Cardiac septum (tissue), 1 donor: ENCODE measurements at places on chromosomes 1 and 21. TPM values are rescaled to one million over a fixed set of nuclear protein-coding genes. Genes with fewer than 3 reads are reported as not detected.

DNA sequence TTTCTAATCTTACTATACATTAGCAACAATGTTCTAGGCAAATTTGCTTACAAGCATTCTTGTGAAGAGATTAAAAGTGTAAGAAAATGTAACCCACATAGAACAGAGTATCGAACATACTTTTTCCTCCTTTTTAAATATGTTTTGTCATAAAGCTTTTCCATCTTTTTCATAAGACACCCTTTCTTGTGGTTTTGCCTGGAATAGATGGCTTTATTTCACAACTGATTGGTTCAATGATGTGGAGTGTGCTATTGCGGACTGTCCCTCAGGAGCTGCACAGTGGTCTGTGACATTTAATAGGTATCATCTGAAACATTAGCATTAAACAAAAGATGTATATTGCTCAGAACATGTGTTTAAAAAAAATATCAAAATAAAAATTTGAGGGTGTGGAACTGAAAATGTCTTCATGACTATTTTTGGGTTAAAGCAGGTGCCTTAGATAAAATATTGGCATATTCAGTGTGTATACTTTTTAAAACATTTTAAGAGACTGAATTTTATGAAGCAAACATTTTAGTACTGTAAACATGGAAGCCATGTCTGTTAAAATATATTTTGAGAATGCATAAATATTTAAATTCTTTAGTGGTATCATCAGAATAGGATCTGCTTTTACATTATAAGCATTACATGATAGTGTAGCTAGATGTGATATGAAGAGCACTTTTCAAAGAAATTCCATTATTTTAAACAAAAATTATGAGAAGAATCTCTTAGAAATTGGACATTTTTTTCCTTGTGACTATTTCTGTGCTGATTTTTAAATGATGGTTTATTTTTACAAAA lies 48.3 kb upstream of the C1orf146 start:
- no peak for DNase-seq

- DNase-seq, result no peak
These were observed 356 bp downstream of the INTS11 start for GRCh38 chr1:1324084-1324523.

DNA sequence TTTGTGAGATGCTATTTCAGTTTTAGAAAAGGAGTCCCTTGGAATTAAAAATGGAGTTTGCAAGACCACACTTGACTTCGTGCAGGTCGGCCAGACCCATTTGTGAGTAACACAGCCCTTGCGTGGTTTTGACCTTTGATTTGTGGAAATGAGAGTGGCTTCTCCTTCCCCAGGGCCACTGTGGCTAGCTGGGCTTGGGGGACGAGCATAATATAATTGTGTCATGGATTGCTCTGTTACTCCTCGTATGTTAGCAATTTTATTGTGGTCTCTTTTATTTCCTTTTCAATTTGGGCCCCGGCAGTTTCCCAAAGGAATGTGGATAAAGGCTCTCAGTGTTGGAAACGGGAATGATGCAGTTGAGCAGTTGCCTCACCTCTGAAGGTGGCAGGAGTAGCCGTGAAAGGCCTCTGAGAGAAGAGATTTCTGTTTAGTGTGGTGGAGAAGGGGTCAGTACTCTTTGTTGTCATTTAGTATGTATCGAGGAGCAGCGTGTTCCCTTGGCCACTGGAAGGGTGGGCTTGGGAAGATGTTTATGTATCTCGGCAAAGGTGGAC lies 194.6 kb downstream of the PBX1 start:
- no peak for DNase-seq

- no peak for DNase-seq
These were observed 58.8 kb upstream of the AJAP1 start for GRCh38 chr1:4595341-4596225.

GRCh38 chr1:30789388-30790255 lies 32.0 kb upstream of the LAPTM5 start:
- DNase-seq, result no peak

DNA sequence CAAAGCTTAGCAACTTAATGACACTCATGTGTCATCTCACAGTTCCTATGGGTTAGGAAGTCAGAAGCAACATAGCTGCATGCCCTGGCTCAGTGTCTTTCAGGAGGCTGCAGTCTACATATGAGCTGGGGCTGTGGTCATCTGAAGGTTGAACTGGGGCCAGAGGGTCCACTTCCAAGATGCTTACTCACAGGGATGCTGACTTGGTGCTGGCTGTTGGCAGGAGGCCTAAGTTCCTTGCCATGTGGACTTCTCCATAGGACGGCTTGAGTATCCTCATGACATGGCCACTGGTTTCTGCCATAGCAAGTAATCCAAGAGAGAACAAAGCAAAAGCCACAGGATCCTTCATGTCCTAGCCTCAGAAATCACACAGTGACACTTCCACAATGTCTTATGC lies 12.1 kb upstream of the FAM43B start:
- DNase-seq, result no peak

GRCh38 chr21:33264561-33264960 lies 1.6 kb upstream of the IL10RB start:
- DNase-seq, result no peak

- DNase-seq, result no peak
These were observed 89.4 kb upstream of the B3GALT2 start for GRCh38 chr1:193275773-193276172.

DNA sequence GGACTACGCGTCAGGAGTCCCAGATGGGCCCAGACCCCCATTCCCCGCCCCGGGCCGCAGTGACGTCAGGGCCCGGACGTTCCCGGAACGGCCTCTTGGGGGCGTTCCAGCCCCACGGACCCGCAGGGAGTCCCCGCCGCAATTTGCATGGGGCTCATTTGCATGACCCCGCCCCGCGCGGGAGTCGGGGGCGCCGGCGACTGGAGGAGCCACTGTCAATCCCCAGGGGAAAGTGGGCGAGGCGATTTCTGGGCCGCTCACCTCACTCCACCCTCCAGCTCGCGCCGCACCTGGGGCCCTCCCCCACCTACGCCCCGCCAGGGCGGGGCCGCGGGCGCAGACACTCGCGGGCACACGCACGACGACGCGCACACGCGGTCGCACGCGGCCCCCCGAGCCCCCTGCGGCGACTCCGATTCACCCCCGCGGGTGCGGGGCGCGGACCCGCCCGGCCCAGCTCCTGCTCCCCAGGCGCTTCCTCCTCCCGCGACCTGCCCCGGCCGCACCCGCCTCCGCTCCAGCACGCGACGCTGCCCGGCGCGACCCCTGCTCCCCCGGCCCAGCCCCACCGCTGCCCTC lies 13.2 kb downstream of the AGRN start:
- no peak for DNase-seq

GRCh38 chr1:243260221-243260880 lies 4.5 kb downstream of the SDCCAG8 start:
- DNase-seq, result no peak

DNA sequence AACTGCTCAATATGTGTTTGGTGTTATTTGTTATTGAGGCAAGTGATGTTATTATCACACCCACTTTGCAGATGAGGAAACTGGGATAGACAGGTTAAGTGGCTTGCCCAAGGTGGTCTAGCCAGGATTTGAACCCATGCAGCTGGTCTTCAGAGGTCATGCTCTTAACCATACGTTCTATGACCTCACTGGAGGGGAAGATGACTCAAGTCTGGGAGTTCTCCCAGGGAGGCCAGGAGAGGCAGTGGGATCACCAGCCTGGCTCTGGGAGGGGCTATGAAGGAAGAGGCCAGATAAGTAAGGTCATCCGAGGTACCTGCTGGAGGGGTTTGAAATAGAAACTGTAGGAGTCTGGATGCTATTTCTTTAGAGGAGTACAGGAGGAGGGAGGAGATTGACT lies 95.3 kb downstream of the NAV1 start:
- no peak for DNase-seq

GRCh38 chr1:246947255-246947654 lies 15.5 kb upstream of the AHCTF1 start:
- DNase-seq, result no peak

- no peak for DNase-seq
These were observed 21.8 kb upstream of the OTUD3 start for GRCh38 chr1:19860418-19860817.

DNA sequence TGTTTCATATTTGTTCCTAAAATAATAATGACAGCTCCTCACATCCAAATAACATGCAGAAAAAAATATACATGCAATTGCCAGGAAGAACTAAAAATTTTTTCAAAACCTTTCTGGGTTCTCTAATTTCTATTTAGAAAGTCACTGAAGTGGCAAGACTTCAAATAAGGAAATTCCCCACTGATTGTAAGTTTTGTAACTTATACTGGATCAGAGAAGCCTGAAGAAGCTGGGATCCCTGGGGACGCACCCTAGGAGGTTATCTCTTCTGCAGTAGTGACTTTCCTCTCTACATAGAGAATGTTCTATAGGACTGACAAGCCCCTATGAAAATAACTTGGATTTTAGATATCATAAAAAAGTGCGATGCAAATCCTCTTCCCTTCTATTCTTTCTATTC lies 182.6 kb downstream of the MRPL39 start:
- no peak for DNase-seq

DNA sequence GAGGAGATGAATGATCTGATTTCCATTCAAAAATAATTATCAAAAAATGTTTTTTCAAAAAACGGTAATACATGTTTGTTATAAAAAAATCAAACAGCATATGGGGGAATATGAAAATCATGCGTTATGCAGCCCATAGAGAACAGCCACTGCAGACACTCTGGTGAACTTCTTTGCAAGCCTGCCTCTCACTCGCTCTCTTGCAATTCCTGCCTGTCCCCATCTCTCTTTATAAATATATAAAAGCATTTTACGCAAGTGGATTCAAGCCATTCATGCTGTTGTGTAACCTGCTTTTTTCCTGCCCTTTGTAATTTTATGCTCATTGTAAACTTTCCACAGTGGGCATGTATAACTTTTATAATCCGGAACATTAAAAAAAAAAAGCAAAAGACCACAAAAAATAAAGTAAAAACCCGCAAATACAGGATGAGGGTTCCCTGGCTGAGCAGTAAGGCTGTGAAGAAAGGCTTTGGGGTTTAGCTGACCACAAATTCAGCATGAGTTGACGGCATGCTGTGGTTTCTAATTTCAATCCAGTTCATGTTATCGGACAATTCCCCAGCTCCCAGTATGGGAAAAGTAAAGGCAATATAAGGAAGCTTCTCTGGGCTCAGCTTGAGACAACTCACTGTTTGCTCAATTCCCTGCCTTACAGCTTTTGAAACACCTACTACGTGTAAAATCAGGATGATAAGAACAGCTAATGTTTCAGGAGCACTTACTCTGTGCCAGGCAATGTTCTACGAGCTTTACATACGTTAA lies 52.8 kb upstream of the ZBTB40 start:
- DNase-seq, result no peak

- no peak for DNase-seq
These were observed 43.7 kb upstream of the PTGFR start for GRCh38 chr1:78447086-78447485.

DNA sequence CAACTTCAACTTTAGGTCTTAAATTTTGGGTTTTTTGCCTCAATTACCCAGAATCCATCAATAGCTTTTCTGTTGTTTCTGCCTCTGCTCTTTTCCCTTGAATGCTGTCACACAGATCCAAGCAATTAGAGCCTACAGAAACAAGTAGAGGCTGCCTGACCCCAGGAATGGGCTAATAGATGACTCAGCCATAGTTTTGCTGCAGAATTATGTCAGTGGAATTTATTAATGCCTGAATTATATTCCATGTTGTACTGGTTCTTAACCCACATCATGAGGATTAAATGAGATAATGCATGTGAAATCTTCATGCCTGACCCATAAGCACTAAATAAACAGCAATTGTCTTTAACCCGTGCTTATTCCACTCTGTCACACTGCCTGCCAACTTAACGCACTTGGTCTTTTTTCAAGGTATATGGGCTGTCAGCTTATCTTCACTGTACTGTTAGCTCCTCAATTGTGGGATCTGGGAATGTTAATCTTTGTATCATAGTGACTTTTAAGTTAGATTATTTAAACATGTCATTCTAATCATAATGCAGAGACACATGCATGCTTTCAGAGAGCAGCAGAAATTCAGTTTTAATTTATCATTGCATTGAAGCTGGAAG lies 213.3 kb downstream of the ROR1 start:
- DNase-seq, result no peak

DNA sequence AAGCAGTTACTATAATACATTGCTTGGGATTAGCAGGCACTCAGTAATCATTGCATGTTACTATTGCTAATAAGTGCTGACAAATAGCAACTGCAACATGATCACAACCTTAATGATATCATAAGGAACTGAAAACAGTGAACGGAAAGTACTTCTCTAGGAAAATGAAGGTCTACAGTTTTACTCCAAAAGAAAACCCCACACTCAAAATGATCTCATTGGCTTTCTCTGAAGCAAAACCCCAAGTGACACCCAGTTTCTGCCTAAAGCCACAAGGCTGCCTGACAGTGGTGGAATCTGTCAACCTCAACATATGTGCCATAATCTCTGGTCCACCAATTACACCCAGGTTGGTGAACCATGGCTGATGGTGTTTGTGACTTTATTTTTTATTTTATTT lies 137.6 kb downstream of the PTGER3 start:
- no peak for DNase-seq

DNA sequence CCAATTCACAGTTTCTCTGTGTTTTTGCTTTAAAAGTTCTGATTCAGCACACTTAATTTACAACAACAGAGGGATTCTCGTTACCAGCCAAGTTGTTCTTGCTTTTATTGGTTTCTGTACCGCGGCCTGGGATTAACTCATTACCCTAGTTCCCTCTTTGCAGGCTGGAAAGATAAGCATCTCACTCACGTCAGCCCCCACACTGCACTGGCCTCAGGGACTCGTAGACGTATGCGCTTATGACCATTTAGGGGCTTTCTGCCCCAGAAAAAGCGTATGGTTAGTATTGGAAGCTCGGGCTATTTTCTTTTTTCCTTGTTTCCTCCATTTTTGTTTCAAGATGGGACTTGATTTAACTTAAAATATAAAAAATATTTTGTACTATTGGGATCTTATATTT lies 76.0 kb downstream of the POFUT2 start:
- no peak for DNase-seq

- DNase-seq, result no peak
These were observed 325.6 kb downstream of the RRAGC start for GRCh38 chr1:38533772-38534472.

DNA sequence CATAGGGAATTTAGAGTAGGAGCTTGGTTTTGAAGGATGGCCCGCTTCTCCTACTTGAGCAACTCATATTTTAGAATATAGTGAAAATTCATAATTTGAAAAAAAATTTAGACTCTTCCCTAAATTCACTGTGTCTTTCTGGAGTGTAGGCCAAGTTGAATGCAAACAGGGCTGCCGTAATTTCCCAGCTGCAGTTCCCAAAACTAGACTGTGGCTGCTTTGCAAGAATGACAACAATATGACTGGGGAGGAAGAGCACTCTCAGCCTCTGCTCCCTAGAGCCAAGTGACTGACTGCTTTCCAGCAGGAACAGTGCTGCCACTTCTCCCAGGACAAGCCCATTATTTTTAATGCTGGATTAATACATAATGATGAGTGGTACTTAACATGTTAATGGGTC lies 209.0 kb downstream of the RHOU start:
- DNase-seq, result no peak

The ANKRD34A gene
- total RNA-seq, result 2.9 TPM

The DCDC2B gene
- not detected for total RNA-seq

The FOXO6 gene
- total RNA-seq, result 2.0 TPM

The CLCNKB gene
- 2.0 TPM for total RNA-seq

The ECM1 gene
- total RNA-seq, result 14.5 TPM

The MYOC gene
- 21.0 TPM for total RNA-seq

The GPR3 gene
- total RNA-seq, result 2.3 TPM

The SPRR1A gene
- total RNA-seq, result not detected

The AK4 gene
- 163 TPM for total RNA-seq

The TFAP2E gene
- total RNA-seq, result 0.48 TPM

The SMYD2 gene
- 445 TPM for total RNA-seq

The KDF1 gene
- not detected for total RNA-seq

The GREM2 gene
- total RNA-seq, result not detected

The HHIPL2 gene
- not detected for total RNA-seq

The TNFAIP8L2 gene
- total RNA-seq, result 0.86 TPM
